ENCODE measurements at places on chromosomes 11 and 22. TPM values are rescaled to one million over a fixed set of nuclear protein-coding genes. Genes with fewer than 3 reads are reported as not detected.

ACR gene
- not detected for total RNA-seq

TPBGL gene
- 0.80 TPM for total RNA-seq

GRCh38 chr11:9347100-9347499 is 32.7 kb upstream of the TMEM41B start:
- DNase-seq: no peak

GRCh38 chr11:117037975-117038350 is 60.3 kb downstream of the SIK3 start:
- no peak for DNase-seq

GRCh38 chr22:45720839-45721378 is 49.3 kb downstream of the ATXN10 start:
- no peak for DNase-seq

DNA sequence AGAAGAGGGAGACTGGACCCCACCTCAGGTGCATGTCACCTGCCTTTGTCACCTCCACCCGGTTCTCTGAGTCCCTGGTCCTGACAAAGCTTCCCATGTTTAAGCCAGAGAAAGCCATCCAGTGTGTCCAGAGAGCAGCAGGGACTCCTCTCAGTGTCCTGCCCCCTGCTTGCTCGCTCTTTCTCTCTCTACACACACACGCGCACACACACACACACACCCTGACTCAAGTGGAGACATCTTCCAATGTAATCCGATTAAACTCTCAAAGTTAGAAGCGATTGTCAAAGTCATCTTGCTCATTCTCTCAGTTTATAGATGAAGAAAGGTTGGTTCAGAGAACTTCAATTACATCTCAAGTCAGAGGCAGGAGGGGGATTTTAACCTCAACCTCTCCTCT is 19.7 kb upstream of the PHF21B start:
- no peak for DNase-seq

Measured in CD4-positive, alpha-beta T cell (primary cell).